ENCODE measurements at places on chromosomes 7 and 10.

DNA sequence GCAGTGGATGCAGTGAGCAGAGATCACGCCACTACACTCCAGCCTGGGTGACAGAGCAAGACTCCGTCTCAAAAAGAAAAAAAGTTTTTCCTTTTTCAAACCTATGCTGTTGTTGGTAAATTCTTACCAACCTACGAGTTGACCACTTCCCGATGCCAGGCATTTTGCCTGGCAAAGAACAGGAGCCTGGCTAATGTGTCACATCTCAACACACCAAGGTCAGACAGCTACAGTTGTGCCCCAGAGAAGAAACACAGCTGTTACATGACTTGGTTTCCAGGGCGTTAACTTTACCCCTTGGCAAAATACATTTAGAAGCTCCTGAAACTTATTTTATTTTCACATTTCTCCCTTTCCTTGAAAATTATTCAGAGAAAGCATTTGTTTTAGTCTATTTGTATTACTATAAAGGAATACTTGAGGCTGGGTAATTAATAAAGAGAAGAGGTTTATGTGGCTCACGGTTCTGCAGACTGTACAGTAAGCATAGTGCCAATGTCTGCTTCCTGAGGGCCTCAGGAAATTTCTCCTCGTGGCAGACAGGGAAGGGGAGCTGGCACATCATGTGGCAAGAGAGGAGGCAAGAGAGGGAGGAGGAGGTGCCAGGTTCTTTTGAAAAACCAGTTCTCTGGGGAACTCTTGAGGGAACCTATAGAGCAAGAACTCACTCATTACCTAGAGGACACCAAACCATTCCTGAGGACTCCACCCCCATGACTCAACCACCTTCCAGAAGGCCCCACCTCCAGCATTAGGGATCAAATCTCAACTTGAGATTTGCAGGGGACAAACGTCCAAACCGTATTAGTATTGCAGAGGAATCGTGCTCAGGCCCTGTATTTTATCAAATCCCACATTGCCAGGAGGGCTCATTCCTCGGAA is 83.3 kb downstream of the PAXIP1 start:
- DNase-seq: no peak

- no peak for DNase-seq
Observed at GRCh38 chr7:88771417-88771816, 11.9 kb downstream of the ZNF804B start.

GRCh38 chr10:98020784-98021183 is 9.6 kb downstream of the CRTAC1 start:
- no peak for DNase-seq

- no peak for DNase-seq
Observed at GRCh38 chr7:156419782-156420181, 220.8 kb upstream of the RNF32 start.

DNA sequence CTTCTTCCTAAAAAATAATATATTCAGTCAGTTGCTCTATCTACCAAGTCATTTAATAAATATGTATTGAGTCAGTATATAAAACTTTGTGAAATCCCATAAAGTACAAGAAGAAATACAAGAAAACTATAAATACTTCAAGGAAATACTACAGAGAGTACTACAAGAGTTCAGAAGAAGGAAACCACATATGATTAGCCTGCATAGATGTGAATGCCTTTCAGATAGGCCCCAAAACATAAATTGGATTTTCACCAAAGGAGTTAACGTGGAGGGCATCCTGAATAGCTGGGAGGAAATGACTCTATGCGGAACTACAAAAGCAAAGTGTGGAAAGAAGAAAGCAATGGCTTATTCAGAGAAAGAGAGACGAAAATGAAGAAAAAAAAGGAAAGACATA is 120.1 kb downstream of the LRRN3 start:
- no peak for DNase-seq

GRCh38 chr7:143147070-143147469 is 15.2 kb downstream of the PIP start:
- DNase-seq: no peak
